Activated T-helper 2 cell treated with anti-CD3 and anti-CD28 coated beads, Interferon-gamma antibody, Interleukin-2, Interleukin-4, amounts not matched to agents 10 μg/mL and 5 μg/mL and 100 μg/mL, durations not matched to agents 14 hours and 24 hours and 36 hours (primary cell): ENCODE measurements at places on chromosomes 2 and 18. TPM values are rescaled to one million over a fixed set of nuclear protein-coding genes. Genes with fewer than 3 reads are reported as not detected.

- no peaks in the 10 kb centered on the region for H3K27me3 ChIP-seq
- no peak for DNase-seq
- no peaks in the 10 kb centered on the region for H3K4me1 ChIP-seq
- H3K4me3 ChIP-seq: no peak overlapping the region
Measured at GRCh38 chr18:8229040-8229439, 380.2 kb upstream of the RAB12 start.

GRCh38 chr2:138602166-138602460 lies 100.5 kb downstream of the SPOPL start:
- H3K36me3 ChIP-seq: no peaks in the 10 kb centered on the region
- no peak overlapping the region for H3K27ac ChIP-seq
- H3K4me1 ChIP-seq: no peaks in the 10 kb centered on the region
- DNase-seq: no peak
- H3K4me3 ChIP-seq: no peak overlapping the region
- no peaks in the 10 kb centered on the region for H3K27me3 ChIP-seq

DNA sequence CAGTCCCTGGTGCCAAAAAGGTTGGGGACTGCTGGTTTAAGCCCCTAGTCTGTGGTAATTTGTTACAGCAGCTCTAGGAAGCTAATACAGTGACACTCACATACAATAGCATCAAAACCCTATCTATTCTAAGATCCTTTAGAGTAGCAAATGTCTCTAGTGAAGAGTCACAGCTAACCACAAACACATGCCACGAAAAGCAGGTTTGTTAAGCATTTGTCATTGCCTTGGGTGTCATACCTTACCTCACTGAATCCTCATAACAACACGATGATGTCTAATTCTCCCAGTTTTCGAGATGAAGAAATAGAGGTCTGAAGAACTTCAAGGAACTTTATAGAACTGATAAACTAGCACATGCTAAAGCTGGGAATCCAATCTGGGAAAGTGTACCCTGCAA lies 29.6 kb upstream of the RNF152 start:
- no peaks in the 10 kb centered on the region for H3K36me3 ChIP-seq
- no peak overlapping the region for H3K4me3 ChIP-seq
- H3K4me1 ChIP-seq: peaks cover 48% of the 10 kb centered on the region
- DNase-seq: no peak
- H3K27ac ChIP-seq: no peak overlapping the region

DNA sequence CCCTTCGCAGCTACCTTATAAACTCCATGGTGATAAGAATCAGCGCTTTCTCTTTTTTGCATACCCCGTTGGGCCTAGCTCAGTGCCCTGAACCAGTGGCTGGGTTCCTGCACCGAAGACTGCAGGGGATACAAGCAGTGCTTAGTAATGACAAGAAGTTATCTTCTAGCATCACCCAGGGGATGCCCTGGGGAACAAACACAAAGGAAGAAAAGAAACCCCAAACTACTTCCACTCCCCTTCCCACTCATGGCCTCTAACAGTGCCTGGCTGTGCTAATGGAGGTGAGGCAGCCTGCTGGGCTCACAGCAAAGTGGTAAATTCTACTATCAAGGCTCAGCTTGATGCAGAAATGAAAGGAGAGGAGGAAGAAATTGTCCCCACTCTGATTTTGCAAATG lies 314.7 kb downstream of the TXNL1 start:
- H3K4me3 ChIP-seq: no peak overlapping the region
- DNase-seq: no peak
- no peaks in the 10 kb centered on the region for H3K36me3 ChIP-seq

- no peak overlapping the region for H3K27ac ChIP-seq
- no peaks in the 10 kb centered on the region for H3K4me1 ChIP-seq
- no peak for DNase-seq
Measured at GRCh38 chr18:69205925-69206324, 194.8 kb upstream of the DOK6 start.

GRCh38 chr2:59957504-59957903 lies 596.0 kb downstream of the BCL11A start:
- H3K4me3 ChIP-seq: no peak overlapping the region
- no peaks in the 10 kb centered on the region for H3K4me1 ChIP-seq
- DNase-seq: no peak
- no peak overlapping the region for H3K27ac ChIP-seq
- no peaks in the 10 kb centered on the region for H3K27me3 ChIP-seq

- H3K27me3 ChIP-seq: peaks cover 3% of the 10 kb centered on the region
- no peak for DNase-seq
- no peaks in the 10 kb centered on the region for H3K4me1 ChIP-seq
- no peak overlapping the region for H3K4me3 ChIP-seq
- H3K27ac ChIP-seq: no peak overlapping the region
Measured at GRCh38 chr2:102698369-102699111, 63.3 kb upstream of the TMEM182 start.

GRCh38 chr2:140876015-140876414 lies 1254.8 kb downstream of the LRP1B start:
- no peak overlapping the region for H3K27ac ChIP-seq
- DNase-seq: no peak
- no peak overlapping the region for H3K4me3 ChIP-seq

- H3K4me3 ChIP-seq: no peak overlapping the region
- no peak overlapping the region for H3K27ac ChIP-seq
- no peak for DNase-seq
- no peaks in the 10 kb centered on the region for H3K36me3 ChIP-seq
Measured at GRCh38 chr18:59833785-59834184, 66.0 kb upstream of the PMAIP1 start.

DNA sequence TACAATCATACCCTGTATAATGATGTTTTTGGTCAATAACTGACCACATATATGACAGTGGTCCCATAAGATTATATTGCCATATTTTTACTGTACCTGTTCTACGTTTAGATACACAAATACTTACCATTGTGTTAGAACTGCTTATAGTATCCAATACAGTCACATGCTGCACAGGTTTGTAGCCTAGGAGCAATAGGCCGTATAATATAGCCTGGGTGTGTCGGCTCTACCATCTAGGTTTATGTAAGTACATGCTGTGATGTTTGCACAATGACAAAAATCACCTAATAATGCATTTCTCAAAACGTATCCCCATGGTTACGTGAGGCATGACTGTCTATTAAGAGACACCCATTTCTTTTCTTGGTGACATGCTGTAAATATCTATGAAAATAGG lies 55.0 kb upstream of the APCDD1 start:
- H3K36me3 ChIP-seq: no peaks in the 10 kb centered on the region
- peaks cover 18% of the 10 kb centered on the region for H3K27me3 ChIP-seq
- no peak overlapping the region for H3K4me3 ChIP-seq
- H3K27ac ChIP-seq: no peak overlapping the region
- H3K4me1 ChIP-seq: peaks cover 1% of the 10 kb centered on the region

- H3K4me1 ChIP-seq: peaks cover 27% of the 10 kb centered on the region
- no peak overlapping the region for H3K27ac ChIP-seq
- no peak for DNase-seq
- H3K4me3 ChIP-seq: no peak overlapping the region
Measured at GRCh38 chr2:149601141-149601796, 13.7 kb upstream of the MMADHC start.

DNA sequence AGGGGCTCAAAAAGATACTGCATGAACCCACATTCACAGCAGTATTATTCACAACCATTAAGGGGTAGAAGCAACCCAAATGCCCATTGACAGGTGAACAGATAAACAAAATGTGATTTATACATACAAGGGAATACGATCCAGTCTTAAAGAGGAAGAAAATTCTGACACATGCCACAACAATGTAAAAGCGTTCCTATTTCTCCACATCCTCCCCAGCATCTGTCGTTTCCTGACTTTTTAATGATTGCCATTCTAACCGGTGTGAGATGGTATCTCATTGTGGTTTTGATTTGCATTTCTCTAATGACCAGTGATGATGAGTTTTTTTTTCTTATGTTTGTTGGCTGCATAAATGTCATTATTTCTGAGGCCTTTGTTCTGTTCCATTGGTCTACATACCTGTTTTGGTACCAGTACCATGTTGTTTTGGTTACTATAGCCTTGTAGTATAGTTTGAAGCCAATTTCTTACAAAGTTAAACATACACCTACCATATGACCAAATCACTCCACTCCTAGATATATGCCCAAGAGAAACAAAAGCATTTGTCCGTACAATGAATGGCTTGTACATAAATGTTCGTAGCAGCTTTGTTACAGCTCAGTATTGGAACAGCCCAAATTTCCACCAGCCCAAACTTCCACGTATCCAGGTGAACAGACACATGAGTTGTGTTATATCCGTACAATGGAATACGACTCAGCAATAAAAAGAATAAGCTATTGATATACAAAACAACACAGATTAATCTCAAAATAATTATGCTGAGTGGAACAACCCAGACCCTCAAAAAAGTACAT lies 85.1 kb downstream of the TMEM131 start:
- no peak overlapping the region for H3K4me3 ChIP-seq
- no peaks in the 10 kb centered on the region for H3K27me3 ChIP-seq
- H3K27ac ChIP-seq: no peak overlapping the region
- H3K36me3 ChIP-seq: peaks cover 50% of the 10 kb centered on the region

DNA sequence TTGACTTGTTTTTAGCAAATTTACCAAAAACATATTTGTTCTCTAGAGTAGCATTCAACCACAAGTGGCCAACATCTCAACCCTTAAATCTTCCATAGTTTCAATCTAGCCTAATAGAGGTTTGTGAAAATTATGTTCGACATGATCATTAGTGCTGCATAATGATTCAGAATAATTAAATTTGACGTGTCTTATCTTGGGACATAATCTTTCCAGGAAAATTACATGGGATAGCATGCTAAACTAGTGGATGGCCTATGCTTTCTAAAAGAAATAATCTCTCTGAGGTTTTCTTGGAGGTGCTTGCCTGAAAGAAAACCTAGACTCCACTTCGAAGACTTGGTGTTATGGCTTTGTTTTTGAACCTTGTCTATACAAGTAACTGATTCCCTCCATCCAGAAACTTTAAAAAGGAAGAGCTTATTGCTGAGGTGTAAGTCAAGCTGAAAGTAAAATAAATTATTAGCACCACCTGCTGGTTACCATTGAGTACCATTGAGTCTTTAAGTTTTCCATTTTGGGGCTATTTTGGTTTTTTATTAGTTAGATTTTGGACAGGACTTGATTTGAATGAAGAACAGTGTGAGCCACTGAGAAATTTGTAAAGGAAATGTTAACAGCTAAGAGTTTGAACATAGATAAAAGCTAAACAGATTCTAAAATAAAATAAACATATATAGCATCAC lies 32.7 kb downstream of the COX7A2L start:
- H3K27me3 ChIP-seq: no peaks in the 10 kb centered on the region
- H3K36me3 ChIP-seq: peaks cover 63% of the 10 kb centered on the region
- no peak overlapping the region for H3K27ac ChIP-seq
- no peak for DNase-seq

- H3K36me3 ChIP-seq: no peaks in the 10 kb centered on the region
- no peak overlapping the region for H3K27ac ChIP-seq
- peaks cover under 1% of the 10 kb centered on the region for H3K27me3 ChIP-seq
Measured at GRCh38 chr2:234606896-234607295, 110.0 kb upstream of the ARL4C start.

DNA sequence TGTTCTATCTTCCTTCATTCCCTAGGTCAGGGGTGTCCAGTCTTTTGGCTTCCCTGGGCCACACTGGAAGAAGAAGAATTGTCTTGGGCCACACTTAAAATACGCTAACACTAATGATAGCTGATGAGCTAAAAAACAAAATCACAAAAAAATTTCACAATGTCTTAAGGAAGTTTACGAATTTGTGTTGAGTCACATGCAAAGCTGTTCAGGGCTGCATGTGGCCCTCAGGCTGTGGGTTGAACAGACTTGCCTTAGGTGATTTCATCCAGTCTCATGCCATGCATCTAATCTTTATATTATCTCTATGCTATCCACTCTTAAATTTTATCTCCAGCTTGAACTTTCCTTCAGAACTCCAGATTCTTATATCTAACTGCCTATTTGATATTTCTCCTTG lies 80.1 kb downstream of the CCDC85A start:
- H3K36me3 ChIP-seq: no peaks in the 10 kb centered on the region
- H3K27ac ChIP-seq: no peak overlapping the region
- no peaks in the 10 kb centered on the region for H3K4me1 ChIP-seq
- no peak overlapping the region for H3K4me3 ChIP-seq
- no peak for DNase-seq
- H3K27me3 ChIP-seq: no peaks in the 10 kb centered on the region

GRCh38 chr2:209451209-209451834 lies 27.5 kb downstream of the MAP2 start:
- DNase-seq: no peak
- no peaks in the 10 kb centered on the region for H3K27me3 ChIP-seq
- H3K36me3 ChIP-seq: no peaks in the 10 kb centered on the region
- no peak overlapping the region for H3K4me3 ChIP-seq
- H3K27ac ChIP-seq: no peak overlapping the region

DNA sequence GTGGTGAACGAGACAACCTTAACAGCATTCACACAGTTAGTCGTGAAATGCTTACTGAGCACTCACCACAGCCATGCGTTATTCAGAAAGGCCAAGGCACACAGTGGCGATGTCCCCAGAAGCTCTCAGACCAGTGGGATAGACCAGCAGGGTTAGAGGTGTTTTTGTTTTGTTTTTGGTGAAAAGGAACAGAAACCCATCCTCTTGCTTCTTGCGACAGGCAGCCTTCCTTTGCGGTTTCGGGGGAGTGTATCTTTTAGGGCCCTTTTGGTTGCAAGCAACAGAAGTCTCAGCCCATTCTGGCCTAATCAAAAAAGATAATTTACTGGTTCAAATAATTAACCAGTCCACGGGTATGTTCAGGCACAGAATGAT lies 4.7 kb downstream of the GNLY start:
- DNase-seq: no peak
- H3K27ac ChIP-seq: no peak overlapping the region
- peaks cover 30% of the 10 kb centered on the region for H3K4me1 ChIP-seq

DNA sequence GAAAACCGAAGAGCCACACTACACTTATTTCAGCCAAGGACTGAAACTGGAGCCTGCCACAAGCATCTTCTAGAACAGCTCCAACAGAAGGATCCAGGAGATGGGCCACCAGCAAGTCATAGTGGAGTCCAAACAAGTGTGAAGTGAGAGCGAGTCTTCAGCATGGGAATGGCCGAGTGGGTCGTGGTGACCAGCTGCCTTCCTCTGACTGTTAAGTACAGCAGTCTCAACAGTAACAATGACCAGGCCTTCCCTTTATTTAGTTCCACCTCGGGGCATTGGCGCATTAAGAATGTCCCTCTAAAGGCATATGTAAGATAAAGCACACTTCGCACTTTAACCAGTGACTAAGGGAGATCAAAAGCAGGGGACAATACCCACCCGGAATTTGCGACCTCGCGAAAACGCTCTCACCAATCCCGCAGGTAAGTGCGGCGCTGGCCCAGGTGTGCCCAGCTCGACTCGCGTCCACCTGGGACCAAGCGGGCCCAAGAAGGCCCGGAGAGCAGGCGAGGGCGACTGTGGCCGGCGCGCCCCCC lies 1.1 kb downstream of the L3MBTL4 start:
- no peak overlapping the region for H3K27ac ChIP-seq
- H3K36me3 ChIP-seq: no peaks in the 10 kb centered on the region
- H3K4me3 ChIP-seq: peak overlapping the region; percentile 77
- H3K4me1 ChIP-seq: peaks cover 9% of the 10 kb centered on the region
- H3K27me3 ChIP-seq: peaks cover 37% of the 10 kb centered on the region

GRCh38 chr18:76228716-76229115 lies 266.3 kb downstream of the ZNF516 start:
- H3K4me3 ChIP-seq: no peak overlapping the region
- H3K27ac ChIP-seq: no peak overlapping the region
- no peaks in the 10 kb centered on the region for H3K4me1 ChIP-seq
- H3K36me3 ChIP-seq: no peaks in the 10 kb centered on the region
- no peaks in the 10 kb centered on the region for H3K27me3 ChIP-seq

The MC4R gene
- not detected in 2 replicates for total RNA-seq

The COPS9 gene
- 112 and 114 TPM in 2 replicates for total RNA-seq

The FOSL2 gene
- 146 and 156 TPM in 2 replicates for total RNA-seq

The GPR35 gene
- total RNA-seq: 24.9 and 27.4 TPM in 2 replicates

The PLEK gene
- 0.18 and 0.48 TPM in 2 replicates for total RNA-seq

The SIX2 gene
- not detected in 2 replicates for total RNA-seq

The LYG2 gene
- not detected in 2 replicates for total RNA-seq

The CDH20 gene
- total RNA-seq: not detected in 2 replicates

The ZNF804A gene
- not detected in 2 replicates for total RNA-seq

The SULT1C4 gene
- not detected in 2 replicates for total RNA-seq

The ALKAL2 gene
- total RNA-seq: 16.3 and 17.6 TPM in 2 replicates

The GNAL gene
- total RNA-seq: 0.14 and 0.52 TPM in 2 replicates
